Progenitor cell of endocrine pancreas (in vitro differentiated cells): ENCODE measurements at places on chromosomes 1 and 21.

GRCh38 chr1:233796146-233796783 lies 108.2 kb upstream of the SLC35F3 start:
- DNase-seq, result no peak

GRCh38 chr1:94637121-94637520 lies 95.6 kb upstream of the F3 start:
- no peak for DNase-seq

DNA sequence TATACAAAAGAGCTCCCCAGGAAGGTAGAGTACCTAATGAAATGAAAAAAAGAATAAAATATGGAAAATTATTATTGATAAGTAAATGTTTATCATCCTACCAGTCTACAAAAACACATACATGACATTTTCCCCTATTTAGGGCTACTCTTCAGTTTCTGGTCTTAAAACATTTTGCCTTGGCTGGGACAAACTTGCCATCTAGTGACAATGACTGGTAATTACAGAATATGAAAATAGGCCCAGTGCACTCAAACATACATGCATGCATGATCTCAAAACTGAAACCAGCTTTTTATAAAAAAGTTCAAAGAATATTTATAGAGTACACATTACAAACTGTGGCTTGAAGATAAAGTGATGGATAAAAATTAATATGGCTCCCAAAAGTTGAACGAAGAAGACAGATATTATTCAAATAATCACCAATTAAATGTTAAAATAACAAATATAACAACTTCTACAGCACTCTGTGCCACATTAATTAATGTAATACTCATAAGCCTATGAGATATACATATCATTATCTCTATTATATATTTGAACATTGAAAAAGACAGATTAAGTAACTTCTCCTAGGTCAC lies 10.5 kb upstream of the RNPC3 start:
- DNase-seq, result no peak

- no peak for DNase-seq
These were observed 12.2 kb downstream of the ZDHHC18 start for GRCh38 chr1:26838474-26839338.

- no peak for DNase-seq
These were observed 210.0 kb upstream of the GREM2 start for GRCh38 chr1:240821925-240822324.

DNA sequence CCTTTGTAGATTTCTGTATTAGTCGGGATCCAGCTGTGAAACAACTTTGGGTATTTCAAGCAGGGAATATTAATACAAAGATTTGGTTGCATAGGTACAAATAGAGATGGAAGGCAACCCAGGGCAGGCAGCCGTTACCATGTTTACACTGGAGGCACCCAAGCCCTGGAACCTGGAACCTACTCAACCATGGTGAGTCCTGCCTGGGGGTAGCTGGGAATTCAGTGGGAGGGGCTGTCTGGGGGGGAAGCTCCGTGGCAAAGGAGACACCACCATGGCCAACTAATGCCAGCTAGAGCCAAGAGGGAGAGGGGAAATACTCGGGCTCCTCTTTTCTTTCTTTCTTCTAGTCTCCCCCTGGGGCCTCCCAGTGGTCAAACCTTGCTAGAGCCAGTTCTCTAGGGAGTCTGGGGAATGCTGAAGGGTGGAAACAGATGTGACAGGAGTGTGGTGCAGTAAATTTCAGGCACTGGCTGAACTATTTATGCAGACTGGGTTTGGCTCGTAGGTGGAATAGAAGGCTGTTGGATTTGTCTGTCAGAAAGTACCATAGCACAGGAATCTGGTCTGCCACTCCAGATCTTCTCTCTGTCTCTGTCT lies 91.9 kb upstream of the CACNA1E start:
- DNase-seq, result no peak

GRCh38 chr1:58813361-58813760 lies 29.5 kb upstream of the JUN start:
- no peak for DNase-seq

DNA sequence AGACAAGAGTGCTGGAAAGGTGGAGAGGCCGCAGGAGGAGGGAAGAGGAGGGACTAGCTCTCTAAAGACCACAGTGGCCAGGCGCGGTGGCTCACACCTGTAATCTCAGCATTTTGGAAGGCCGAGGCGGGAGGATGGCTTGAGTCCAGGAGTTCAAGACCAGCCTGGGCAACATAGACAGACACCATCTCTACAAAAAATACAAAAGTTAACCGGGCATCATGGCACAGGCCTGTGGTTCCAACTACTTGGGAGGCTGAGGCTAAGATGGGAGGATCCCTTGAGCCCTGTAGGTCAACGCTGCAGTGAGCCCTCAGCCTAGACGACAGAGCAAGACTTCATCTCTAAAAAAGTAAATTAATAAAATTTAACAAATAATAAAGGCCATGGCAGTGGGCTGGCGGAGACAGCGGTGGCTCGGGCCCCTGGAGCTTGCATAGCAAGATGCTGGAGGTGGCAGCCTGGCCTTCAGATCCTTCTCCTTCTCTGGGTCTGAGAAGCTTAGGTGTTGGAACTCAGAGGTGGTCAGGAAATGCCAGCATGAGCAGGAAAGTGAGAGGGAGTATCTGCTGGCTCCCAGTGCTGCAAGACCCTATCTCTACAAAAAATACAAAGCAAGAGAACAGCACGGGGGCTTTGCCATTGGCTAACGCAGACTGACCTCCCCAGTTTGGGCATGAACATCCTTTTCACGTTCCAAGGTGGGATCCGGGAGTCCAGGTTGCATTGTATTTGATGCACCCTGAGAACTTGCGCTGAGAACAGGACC lies 10.7 kb downstream of the WNT3A start:
- DNase-seq, result no peak

- DNase-seq, result no peak
These were observed 151.9 kb downstream of the MAGI3 start for GRCh38 chr1:113542221-113542701.

GRCh38 chr1:38814444-38814983 lies 45.1 kb downstream of the RRAGC start:
- no peak for DNase-seq

DNA sequence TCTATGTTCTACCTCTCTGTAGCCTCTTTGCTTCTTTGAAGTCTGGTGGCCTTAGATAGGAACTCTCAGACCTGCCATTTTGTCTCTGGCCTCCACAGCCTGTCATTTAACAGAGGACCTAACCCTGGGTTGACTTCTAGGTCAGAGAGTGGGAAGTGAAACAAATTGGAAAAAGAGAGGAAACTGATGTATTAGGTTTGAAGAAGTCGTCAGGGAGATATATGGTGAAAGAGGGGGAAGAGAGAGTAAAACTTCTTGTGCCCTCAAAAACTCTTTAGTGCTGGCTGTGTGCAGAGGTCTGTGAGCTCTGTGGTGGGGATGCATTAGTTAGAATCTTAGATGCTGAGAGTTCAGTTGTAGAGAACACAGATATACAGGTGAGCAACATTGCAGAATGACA lies 30.2 kb upstream of the CD1D start:
- DNase-seq, result no peak

DNA sequence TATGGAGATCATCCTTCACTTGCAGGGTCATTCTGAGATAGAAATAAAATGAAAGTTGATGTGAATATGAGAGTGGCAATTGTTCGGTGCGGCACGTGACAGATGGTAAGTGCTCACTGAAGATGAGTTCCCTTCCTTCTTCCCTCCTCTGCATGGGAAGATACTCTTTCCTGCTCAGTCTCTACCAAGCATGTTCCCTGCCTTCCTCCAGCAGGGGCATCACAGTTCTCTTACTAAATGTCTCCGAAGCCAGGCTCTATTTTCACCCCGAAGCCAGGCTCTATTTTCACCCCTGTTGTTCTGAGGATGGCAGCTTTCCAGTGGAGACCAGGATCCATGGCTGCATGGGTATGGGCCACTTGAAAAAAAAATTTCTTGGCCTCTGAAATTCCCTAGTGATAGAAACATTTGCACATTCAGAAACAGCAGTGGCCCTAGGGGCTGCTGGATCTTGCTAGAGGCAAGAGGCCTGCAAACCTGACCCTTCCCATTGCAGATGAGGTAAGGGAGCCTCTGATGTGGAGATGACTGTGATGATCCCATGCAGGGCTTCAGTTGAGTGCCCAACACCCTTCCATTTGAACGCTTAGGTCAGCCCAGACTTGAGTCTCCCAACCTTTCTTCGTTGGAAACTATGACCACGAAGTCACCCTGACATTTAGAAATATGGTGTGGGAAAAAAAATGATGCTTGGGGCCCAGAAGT lies 123.7 kb upstream of the HMGB4 start:
- no peak for DNase-seq

GRCh38 chr1:150477320-150477719 lies 9.9 kb upstream of the TARS2 start:
- no peak for DNase-seq

GRCh38 chr21:35291973-35292627 lies 243.0 kb upstream of the RUNX1 start:
- no peak for DNase-seq

GRCh38 chr1:165865633-165866340 lies 38.4 kb downstream of the UCK2 start:
- DNase-seq, result no peak

- DNase-seq, result no peak
These were observed 23.3 kb downstream of the TFF3 start for GRCh38 chr21:42291751-42292562.

GRCh38 chr1:207885129-207886032 lies 25.5 kb downstream of the CD34 start:
- peak; percentile 57 for DNase-seq

DNA sequence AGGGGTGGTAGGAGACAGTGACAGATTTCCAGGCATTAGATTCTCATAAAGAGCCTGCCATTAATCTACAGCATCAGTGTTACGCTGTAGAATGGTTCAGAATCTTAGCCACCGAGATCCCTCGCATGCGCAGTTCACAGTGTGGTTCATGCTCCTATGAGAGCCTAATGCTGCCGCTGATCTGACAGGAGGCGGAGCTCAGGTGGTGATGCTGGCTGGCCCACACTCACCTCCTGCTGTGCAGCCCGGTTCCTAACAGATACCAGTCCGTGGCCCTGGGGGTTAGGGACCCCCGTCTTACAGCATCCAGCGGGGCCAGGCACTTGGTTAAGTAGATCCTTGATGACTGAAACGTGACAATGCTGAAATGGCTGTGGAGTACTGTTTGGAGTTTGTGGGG lies 163.6 kb upstream of the C1orf21 start:
- DNase-seq, result no peak

DNA sequence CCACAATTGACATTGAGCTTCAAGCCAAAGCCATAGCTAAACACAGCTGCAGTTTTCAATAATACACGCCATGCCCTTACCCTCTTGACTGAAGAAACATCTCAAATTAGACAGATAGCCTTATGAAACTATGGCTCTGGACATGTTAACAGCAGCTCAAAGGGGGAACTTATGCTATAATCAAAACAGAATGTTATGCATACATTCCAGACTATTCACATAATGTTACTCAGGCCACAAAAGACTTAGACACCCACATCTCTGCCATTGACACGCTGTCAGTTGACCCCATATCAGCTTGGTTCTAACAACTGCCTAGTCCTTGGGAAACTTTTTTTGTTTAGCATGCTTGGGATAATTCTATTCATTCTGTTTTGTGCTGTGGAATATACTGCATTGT lies 2.3 kb upstream of the NENF start:
- DNase-seq, result no peak

- no peak for DNase-seq
These were observed 82.4 kb downstream of the RAB3GAP2 start for GRCh38 chr1:220189750-220190347.

GRCh38 chr1:35539824-35540261 lies 17.4 kb downstream of the KIAA0319L start:
- DNase-seq, result no peak

DNA sequence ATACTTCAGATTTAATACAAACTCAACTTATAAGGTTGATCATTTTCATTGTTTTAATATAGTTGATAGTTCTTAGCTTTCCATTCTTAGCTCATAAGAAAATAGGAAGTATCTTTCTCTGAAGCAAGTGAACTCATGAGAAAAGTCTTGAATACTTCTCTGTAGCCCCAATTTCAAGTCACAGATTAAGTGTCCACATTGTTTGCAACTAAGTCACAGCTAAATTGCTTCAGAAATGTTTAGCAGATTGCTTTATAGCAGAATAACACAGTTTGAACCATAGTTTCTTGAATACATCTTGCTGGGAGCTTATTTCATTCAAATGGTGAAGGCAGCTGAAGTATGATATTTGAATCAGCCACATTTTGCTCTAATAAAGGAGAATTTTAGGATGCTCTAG lies 10.6 kb upstream of the PKN2 start:
- no peak for DNase-seq

GRCh38 chr1:97911266-97912215 lies 9.3 kb downstream of the DPYD start:
- no peak for DNase-seq

DNA sequence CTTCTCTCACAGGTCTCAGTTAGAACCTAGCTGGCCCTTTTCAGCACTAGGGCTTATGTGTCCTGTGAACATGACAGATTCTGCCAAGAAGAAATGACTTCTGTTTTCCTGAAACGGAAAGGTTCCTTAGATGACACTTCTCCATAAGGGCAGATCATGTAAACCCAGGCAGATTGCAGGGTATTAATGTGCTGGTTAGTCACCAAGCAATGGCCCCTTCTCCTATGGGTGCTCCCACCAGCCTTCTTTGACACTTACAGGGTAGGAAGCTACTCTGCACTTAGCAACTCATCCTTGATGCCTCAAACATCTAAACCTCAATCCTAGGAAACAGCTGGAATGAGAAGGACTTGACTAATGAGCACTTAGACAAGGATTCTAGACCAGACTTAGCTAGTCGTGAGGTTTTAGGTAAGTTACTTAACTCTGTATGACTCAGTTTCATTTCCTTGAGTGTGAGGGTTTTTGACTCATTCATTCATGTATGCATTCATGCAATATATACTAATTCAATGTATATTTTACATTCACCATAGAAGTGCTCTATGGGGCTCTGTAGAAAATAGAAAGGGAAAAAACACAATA lies 74.1 kb upstream of the PLXNA2 start:
- no peak for DNase-seq

- no peak for DNase-seq
These were observed 61.8 kb downstream of the CD247 start for GRCh38 chr1:167456524-167456923.

DNA sequence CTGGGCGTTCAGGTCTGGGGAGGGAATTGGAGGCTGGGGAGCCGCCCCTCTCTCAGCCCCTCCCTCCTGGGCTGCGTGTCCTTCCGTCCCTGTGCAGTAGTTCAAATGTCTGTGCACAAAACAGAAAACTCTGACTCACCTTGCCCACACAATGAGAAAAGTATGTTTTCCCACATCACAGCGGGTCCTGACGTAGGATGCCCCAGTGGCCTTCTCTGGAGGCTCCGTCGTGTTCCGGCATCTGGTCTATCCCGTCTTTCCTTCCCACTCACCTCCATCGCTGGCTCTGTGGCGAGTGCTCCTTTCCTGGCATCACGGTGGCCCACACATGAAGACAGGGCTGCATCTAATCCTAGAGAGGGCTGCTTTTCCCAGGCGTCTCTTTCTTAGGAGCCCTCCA lies 224.0 kb downstream of the KAZN start:
- DNase-seq, result no peak

- no peak for DNase-seq
These were observed 80.3 kb downstream of the TENT5C start for GRCh38 chr1:117685936-117686806.
